Gastroesophageal sphincter (tissue), 4 donors: ENCODE measurements at places on chromosomes 5 and 9.

DNA sequence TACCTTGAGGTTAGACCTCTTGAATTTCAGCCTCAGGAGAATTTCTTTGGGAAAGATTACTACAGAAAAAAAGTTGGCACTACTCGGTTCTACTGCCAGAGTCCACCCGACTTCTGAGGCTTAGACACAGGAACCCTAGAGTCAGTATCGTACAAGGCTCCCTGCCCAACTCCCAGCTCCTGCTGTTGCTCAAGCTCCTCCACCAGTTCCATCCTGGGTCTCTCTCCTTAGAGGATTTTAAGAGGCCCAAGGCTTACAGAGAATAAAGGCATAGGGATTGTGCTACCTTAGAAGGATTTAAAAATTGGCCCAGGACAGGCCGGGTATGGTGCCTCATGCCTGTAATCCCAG is 29.0 kb upstream of the SSBP2 start:
- ATAC-seq = no peak

DNA sequence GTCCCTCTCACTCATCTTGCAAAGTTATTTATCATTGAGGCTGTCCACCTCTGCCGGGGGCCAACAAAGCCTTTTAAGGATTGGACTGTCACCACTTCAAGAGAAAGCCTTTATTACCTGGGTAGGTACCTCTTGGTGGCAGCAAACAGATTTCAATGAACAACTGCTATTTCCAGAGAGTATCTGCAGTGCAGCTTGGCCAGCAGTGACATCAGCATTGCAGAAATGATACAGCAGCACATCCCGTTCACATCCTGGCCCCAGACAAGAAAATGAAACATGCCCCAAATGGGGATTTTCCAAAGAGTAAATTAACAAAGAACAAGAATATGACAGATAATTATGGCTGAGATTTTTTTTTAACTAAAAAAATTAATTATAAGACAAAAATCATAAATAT is 2.3 kb upstream of the SPATA6L start:
- ATAC-seq = no peak

DNA sequence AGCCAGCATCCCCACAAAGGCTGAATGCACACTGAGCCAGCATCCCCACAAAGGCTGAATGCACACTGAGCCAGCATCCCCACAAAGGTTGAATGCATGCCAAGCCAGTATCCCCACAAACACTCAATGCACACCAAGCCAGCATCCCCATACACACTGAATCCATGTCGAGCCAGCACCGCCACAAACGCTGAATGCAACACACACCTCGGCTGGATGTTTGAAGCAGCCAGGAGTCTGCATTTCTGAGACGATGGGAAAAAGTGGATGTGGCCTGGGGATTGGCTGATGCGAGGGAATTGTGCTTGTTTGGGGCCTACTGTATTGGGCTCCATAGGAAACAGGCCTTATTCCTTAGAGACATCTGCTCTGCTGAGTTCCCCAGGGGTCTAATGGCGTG is 30.9 kb upstream of the CEP72 start:
- ATAC-seq = no peak

DNA sequence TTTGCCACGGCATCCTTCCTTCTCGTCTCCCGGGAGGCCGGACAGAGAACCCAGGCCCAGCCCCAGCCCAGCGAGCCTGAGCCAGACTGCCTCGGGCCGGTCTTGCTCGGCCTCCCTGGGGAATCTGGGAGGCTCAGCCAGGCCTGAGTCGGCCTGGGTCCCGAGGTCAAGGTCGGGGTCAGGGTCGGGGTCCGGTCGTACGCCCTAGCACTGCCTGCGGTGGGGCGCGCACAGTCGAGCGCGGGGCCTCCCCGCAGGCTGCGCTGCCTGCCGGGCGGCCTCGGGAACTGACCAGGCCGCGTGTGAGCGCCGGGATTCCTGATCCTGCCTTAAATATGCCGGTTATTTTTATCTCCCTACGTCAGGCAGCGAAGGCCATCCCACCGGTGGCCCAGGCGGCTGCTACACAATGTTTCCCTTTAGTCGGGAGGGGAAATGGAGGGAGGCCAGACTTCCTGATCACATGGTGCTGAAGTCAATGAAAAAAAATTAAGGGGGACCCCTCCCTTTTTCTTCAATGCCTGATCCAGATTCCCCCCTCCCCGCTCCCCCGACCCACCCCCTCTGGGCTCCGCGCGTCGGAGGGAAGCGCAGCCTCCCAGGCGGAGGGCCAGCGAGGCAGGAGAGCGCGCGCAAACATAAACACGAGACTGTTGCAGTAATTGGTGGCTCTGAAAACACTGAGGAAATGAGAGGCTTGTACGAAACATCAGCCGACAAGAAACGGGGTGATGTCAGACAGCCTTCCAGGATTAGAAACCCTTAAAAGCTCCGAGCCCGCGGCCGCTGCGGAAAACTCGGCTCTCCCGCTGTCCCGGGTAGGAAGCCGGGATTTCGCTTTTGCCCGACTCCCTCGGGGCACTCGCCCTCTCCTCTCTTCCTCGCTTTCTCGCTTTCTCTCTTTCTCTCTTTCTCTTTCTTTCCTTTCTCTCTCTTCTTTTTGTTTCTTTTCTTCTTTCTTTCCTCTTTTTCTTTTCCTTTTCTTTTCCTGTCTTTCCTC is 148.2 kb upstream of the KLF4 start:
- ATAC-seq = peak; percentile 93

DNA sequence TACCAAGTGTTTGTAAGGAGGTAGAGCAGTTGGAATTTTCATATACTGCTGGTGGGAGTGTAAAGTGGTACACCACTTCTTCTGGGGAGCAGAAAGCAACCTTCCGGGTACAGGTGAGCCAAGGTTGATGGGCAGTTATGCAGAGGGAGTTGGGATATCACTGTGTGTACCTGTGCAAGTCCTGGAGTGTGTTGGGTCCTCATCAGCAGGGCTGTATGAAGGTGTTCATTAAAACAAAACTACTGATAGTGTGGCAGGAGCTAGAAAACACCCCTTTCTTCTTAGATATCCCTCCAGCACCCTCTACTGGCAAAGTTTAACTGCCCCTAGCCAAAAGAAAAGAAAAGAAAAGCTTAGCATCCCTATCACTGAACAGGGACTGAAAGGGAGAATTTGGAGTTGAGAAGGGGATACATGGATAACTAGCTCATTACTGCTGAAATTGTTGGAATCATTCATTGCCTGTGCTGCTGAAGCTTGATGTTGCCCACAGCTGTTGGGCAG is 10.7 kb downstream of the MARCHF6 start:
- no peak for ATAC-seq

DNA sequence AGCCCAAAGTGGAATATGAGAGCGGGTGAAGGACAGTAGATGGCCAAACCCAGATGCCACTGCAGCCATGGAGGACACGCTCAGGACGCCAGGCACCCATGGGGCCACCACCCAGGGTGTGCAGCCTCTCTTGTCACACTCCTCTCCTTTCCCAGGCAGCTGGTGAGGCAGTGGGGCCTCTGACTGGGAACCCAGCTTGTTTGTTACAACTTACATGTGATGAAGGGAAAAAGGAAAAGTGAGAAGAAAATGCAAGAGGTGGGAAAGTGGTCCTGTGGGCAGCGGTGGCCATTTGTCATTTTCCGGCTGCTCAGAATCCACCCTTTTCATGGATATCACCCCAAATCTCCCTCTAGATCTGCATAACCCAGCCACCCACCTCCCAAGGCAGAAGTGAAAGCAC is 62.7 kb upstream of the UNC5A start:
- ATAC-seq = no peak

GRCh38 chr9:70580606-70581195 is 166.2 kb upstream of the KLF9 start:
- ATAC-seq = no peak

- ATAC-seq = peak; percentile 92
Observed at GRCh38 chr9:129550199-129550839, 70.6 kb downstream of the C9orf50 start.

- ATAC-seq = no peak
Observed at GRCh38 chr5:148125641-148126040, 42.7 kb upstream of the SPINK14 start.

DNA sequence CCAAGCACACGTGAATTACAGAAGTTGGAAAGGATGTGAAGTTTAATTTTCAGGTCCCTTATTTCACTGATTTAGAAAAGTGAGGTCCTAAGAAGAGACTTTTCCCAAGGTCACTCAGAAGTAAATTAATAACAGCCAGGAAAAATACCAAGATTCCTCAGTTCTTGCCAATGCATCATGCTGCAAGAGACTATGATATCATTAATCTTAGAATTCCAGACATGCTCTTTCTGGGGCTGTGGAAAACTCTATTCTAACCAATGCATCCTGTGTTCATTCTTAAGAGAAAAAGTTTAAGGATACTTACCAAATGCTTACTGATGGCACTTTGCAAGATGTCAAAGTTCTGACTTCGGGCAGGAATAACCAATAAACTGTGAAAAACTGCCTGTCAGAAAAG is 42.8 kb downstream of the TEX10 start:
- ATAC-seq = no peak

DNA sequence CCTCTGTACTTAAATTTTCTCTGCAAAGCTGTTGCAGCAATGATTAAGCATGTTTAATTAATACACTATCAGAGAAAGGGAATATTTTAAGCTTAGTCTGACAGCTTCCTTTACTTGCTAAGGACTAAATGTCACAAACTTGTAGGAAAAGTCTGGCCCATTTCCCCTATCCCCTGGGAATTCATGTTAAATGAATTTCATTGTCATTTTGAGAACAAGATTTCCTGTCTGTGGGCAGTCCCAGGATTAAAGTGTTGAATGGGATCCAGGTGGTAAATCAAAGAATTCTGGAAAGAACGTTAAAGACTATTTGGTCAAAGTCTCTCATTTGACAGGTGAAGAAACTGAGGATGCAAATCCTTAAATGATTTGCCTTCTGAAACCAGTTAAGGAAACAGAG is 214.8 kb downstream of the MPDZ start:
- no peak for ATAC-seq

GRCh38 chr9:125137200-125137599 is 6.1 kb downstream of the SCAI start:
- no peak for ATAC-seq

- no peak for ATAC-seq
Observed at GRCh38 chr9:12964271-12964670, 189.5 kb downstream of the LURAP1L start.

GRCh38 chr9:127931092-127931881 is 710 bp upstream of the PIP5KL1 start:
- no peak for ATAC-seq

GRCh38 chr5:171397599-171397998 is 9.9 kb downstream of the NPM1 start:
- ATAC-seq = no peak

DNA sequence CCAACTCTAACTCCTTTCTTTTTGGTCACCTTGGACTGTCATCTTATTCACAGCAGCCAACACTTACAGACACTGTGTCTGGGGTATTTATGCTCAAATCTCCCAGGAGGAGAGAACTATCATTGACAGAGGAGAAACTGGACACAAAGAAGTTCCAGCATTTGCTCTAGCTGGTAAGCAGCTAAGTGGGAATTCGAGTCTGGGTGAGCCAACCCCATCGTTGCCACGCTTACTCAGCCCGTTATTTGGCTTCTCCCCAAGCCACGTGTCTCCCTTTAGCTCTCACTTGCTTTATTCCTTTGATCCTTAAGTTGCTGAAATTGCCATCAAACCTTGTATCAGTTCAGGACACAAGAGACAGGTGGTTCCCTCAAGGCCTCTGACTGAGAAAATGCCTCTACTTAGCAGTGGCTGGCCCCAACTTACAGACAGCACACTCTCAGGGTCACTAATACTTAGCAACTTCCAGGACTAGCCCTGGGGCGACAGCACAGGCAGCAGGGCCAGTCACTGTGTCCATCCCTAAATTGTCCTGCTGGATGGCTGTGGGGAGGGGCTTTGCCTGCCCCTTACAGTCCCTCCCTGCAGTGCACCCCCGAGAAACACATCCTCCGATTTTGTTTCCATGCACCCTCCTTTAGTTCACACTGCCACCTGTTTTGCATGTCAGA is 1.4 kb downstream of the SLC36A2 start:
- no peak for ATAC-seq

DNA sequence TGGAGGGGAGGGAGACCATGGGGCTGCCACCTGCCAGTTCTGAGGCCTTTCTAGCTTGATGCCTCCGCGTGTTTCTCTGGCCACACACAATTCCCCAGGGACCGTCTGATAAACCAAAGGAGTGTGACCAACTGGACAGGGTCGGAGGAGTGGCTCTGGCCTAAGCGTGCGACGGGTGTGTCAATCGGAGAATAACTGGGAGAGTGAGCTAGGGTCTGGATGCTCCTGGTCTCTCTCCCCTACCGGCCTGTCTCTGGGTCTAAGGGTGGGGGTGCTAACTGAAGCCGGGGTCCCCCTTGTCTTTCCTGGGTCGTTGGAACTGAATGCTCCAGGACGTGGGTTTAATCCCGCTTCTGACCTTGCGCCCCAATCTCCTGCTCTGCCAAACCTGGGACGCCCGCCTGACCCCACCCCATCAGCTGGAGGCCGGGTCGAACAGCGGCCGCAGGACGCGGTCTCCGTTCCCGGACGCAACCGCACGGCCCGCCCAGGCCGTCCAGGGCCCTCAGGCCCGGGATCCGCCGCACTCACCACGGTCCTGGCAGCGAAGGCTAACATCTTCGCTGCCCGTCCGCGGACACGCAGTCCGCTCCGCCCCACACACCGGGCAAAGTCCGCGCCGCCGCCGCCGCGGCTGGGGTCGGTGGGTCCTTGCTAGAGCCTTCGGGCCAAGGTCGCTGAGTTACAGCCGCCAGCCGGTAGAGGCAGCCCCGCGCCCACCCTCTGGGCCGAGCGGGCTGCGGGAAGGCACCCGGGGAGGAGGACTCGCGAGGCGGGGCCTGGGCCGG is 447 bp downstream of the CRAT start:
- ATAC-seq = peak; percentile 38

DNA sequence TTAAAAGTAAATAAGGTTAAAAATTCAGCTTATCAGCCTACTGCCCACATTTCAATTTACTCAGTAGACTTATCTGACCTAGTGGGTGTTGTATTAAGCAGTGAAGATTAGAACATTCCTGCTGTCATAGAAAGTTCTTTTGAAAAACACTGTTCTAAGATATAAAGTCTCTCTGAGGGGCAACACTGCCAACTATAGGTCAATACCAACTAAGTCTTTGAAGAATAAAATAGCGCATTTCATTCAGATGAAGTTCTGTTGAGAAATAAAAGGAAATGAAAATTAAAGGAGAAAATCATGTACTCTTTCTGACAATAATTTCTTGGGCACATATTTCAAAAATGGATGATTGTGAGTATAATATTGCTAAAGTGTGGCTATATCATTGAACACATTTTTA is 86.8 kb downstream of the PTPRD start:
- no peak for ATAC-seq

DNA sequence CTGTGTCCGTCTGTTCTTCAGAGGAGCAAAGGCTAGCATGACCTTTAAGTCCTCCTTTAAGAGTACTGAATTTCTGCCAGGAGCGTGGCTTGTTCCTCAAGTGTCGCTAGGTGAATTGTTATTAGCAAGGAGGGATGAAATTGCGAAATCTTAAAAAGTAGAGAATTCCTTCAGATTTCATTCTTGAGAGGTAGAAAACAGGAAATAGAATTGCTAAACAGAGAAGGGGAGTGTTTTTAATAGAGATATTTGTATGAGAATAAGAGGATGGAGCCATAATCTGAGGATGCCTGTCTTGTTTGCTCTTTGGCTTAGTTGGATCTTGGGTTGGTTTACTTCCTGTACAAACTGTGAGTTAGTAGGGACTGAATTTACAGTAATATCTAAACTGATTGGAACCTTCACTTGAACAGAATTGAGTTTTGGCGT is 39.2 kb downstream of the EXOSC2 start:
- ATAC-seq = no peak

- peak; percentile 52 for ATAC-seq
Observed at GRCh38 chr5:172658961-172659501, 18.0 kb downstream of the NEURL1B start.
